ENCODE measurements at places on chromosomes 7 and 10.
A peak's percentile ranks its signal among the peaks of the same experiment; 100 is the strongest.

DNA sequence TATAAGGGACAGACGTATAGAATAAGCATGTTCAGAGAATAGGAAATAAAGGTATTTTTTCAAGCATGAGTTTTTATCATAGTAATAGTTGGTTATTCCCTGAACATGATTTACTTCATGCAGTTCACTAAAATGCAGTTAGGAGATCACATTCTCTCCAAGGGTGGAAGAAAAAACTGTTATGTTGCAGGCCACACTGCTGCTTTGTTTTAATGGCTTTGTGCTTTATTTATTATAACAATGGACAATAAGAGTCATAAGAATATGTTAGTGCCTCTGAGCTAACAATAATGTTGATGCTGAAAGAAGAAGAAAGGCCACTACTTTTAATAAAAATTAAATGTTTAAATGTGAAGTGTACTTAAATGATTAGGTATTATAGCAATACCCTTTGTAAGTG is 78.5 kb upstream of the GATAD1 start:
- no peak for DNase-seq

DNA sequence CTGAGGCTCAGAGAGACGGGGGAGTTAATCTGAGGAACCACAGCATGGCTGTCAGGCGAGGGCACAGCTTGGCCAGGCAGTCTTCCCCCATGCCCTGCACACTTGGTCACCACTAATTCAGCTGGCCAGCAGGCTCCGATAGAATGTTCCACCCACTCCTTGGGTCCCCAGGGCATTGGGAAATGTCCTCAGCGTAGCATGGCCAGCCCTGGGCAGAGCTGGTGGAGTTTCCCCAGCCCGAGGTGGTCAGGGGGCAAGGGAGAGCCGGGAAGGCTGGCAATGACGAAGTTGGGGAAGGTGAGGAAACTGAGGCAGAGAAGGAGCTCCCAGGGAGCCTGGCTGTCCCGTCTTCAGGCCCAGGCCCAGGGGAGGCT is 12.1 kb upstream of the GRIFIN start:
- no peak for DNase-seq

DNA sequence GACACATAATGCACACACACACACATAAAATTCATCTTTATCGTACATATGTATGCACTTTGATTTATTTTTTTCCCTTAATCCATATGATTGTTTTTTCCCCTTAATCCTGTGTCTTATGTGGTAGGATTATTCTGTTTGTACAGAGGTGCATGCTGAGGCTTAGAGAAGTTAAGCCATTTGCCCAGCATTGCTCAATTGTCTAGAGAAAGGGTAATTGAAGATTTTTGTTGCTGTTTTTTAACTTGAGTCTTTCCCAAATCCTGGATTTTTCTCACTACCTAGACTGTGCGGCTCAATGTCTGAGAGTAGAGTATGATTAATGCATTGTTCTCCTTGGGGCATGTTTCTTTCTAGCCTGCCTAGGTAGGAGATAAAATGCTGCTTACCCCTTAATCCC is 35.0 kb downstream of the WBP1L start:
- DNase-seq, result no peak

GRCh38 chr7:46725838-46726237 is 804.8 kb upstream of the IGFBP3 start:
- no peak for DNase-seq

GRCh38 chr10:31820778-31821369 is 107.8 kb downstream of the ARHGAP12 start:
- no peak for DNase-seq

DNA sequence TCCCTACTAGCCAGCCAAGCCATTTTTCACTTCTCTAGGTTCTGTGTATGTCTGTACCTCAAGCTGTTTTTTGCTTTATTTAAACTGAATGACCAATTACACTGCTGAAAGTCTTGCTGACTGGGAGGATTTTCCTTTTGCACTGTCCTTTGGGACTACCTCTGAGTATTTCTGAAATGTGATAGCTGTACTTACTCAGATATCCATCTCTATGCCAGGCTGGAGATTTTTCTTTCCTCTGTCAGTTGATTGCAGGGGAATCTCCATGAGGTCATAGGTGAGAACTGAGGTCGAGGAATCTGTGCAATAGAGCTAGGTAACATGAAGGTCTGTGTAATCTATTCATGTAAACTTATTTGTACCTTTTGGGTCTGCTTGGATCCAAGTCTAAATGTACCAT is 38.9 kb upstream of the ANKRD1 start:
- no peak for DNase-seq

- DNase-seq, result peak; percentile 38
Measured at GRCh38 chr7:28328822-28329660, 83.3 kb upstream of the CREB5 start.

GRCh38 chr10:61721431-61721830 is 58.7 kb downstream of the CABCOCO1 start:
- DNase-seq, result no peak

- DNase-seq, result no peak
Measured at GRCh38 chr10:76086170-76086760, 654.8 kb downstream of the LRMDA start.

DNA sequence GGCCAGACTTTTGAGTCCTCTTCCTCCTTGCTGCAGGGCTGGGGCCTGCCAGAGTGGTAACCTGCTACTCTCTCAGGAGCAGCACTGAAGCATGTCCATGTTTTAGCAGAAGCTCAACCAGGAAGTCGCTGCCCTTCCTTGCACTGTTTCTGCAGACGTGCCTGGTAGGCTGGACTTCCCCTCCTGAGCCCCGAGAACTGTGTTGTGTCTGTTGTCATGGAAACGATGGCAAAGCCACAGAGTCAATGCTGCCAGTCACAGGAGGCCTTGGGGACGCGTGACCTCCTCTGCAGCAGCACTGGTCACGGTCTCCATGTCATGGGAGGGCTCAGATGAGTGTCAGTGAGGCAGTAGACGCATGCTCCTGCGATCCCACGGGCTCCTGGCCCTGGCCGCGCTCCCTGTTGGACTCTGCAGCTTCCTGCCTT is 145.5 kb downstream of the FANK1 start:
- DNase-seq, result peak; percentile 97

- DNase-seq, result peak; percentile 3
Measured at GRCh38 chr7:156473476-156474240, 166.9 kb upstream of the RNF32 start.

- no peak for DNase-seq
Measured at GRCh38 chr10:24324651-24325050, 115.7 kb downstream of the KIAA1217 start.
